ENCODE measurements at places on chromosomes 1 and 21.

GRCh38 chr1:1847890-1848289, 43.0 kb downstream of the GNB1 start:
- no peak for DNase-seq

GRCh38 chr1:170518965-170519364, 13.0 kb upstream of the GORAB start:
- DNase-seq, result no peak

DNA sequence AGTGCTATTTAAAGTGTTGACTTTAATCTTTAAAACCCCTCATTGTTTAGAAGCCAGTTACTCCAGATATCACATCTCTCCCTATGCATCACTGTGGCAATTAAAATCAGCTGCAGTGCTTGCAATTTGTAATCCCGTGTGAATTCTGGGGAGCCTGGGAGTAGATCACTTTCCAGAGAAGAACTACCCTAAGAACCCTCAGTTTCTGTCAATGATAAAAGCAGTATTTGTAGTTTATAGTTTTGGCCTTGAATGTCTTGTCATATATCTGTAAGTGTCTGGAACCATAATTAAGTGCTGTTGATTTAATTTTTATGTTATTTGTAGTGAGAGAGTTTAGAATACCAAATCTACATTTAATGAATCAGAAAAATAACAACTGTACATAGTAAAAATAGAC, 5.5 kb upstream of the SPAG17 start:
- no peak for DNase-seq

DNA sequence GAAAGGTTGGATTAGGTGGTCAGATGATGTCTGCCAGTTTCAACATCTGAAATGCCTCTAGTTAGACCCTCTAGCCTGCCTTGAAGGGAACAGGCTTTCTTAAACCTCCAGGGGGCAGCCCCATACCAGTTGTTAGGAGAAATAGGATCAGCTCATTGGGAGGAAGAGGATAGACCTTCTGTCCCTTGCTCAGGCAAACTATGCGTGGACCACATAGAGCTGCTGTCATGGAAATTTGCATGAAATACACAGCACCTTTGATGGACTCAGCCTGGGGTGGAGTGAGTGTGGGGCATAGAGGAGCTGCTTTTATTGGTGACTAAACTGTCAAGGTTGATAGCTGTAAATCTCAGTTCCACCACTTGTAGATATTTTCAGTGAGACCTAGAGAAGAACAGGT, 38.4 kb upstream of the SPAG17 start:
- peak; percentile 38 for DNase-seq

- DNase-seq, result no peak
Observed at GRCh38 chr1:234325878-234326496, 47.3 kb upstream of the COA6 start.

GRCh38 chr1:173043253-173043652, 7.5 kb downstream of the TNFSF18 start:
- no peak for DNase-seq

DNA sequence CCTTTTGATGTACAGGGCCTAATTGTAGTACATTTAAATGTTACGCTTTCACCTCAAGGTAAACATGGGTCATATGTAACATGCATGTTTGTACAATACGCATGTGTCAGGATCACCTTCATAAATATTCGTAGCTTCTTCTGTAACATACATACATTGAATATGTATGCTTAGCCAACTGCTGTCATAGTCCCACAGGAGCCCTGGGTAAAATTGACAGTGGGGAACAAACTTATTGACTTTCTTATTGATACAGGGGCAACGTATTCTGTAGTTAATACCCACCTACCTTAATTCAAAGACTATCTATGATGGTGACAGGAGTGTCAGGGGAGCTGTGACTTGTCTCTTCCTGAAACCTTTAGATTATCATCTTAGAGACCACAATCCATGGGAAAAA, 3.7 kb upstream of the REN start:
- peak; percentile 8 for DNase-seq

GRCh38 chr1:78009836-78010235, 5.1 kb downstream of the DNAJB4 start:
- DNase-seq, result no peak

- DNase-seq, result no peak
Observed at GRCh38 chr1:166273618-166274017, 106.8 kb upstream of the FAM78B start.

GRCh38 chr1:184462155-184462554, 75.3 kb downstream of the C1orf21 start:
- no peak for DNase-seq

- peak; percentile 5 for DNase-seq
Observed at GRCh38 chr1:221783936-221784335, 42.0 kb upstream of the DUSP10 start.

- peak; percentile 84 for DNase-seq
Observed at GRCh38 chr1:161738627-161739287, 10.8 kb upstream of the DUSP12 start.

- no peak for DNase-seq
Observed at GRCh38 chr1:14786109-14786675, 187.7 kb downstream of the KAZN start.

GRCh38 chr1:41657679-41658295, 173.3 kb upstream of the EDN2 start:
- peak; percentile 38 for DNase-seq

- DNase-seq, result no peak
Observed at GRCh38 chr1:23619299-23620188, 60.2 kb upstream of the ID3 start.

- DNase-seq, result no peak
Observed at GRCh38 chr1:55861676-55862340, 646.6 kb upstream of the USP24 start.

GRCh38 chr1:113993072-113993471, 13.8 kb downstream of the OLFML3 start:
- DNase-seq, result no peak

DNA sequence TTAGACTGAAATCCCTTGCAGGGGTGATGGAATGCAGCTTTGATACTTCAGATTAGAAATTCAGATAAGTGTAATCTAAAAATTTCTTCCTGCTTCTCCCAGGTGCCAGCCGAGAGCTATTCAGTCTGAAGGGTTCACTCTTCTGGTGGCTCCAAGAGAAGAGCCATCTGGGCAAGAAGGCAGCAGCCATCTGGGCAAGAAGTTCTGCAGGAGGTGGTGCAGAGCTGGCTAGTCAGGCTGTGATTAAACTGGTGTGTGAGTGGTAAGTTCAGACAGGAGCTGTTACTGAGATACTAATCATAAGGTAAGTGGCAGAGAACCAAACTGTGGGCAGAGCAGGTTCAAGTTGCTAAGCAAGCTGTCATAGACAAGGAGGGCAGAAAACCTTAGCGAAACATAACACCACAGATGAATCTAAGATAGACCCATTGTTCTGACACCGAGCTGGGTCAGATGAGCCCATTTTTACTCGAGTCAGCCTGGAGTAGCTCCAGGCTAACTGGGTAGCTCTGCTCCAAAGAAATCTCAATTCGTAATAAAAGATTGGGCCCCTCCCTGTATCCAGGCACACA, 14.4 kb upstream of the TP53BP2 start:
- DNase-seq, result no peak

DNA sequence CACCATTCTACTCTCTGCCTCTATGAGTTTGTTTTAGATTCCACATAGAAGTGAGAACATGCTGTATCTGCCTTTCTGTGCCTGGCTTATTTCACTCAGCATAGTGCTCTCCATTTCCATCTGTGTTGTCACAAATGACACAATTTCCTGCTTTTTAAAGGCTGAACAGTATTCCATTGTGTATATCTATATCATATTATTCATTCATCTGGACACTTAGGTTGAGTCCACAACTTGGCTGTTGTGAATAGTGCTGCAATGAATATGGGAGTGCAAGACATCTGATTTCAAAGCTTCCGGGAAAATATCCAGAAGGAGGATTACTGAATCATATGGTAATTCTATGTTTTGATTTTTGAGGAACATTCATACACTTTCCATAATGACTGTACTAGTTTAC, 20.1 kb upstream of the DONSON start:
- no peak for DNase-seq

DNA sequence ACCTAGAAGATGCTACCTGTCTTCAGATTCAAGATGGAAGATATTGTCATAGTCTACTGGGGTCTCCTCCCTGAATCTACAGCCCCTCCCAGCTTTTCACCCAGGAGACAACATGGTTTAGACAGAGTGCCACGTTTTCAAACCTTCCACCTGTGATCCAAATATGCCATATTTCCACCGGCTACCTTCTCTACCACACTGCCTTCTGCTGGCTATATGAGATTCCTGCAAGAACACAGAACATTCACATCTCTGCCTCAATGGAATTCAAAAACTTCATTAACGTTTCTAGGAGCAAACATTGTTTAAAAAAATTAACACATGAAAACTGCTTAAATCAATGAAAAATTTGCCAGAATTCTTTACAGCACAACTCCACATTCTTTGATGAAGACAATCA, 12.9 kb upstream of the LELP1 start:
- no peak for DNase-seq

DNA sequence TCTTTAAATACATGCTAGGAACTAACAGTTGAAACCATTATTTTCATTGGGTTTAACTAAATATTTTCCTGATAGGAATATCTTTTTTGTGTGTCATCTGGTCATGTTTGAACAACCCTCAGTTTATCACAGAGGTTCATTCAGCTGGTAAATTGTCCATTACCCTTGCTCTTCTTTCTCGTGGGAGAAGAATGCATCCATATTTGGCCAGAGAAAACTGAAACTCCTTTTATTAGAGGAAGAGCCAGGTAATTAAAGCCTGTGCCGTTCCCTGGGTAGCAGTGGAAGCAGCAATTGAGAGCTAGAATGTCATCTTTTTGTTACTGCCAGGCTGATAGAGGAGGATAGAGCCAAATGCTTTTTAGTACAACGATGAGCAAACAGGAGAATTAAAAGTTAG, 587.2 kb upstream of the ZRANB2 start:
- DNase-seq, result no peak

- DNase-seq, result peak; percentile 10
Observed at GRCh38 chr1:221032637-221033280, 153.5 kb downstream of the HLX start.

DNA sequence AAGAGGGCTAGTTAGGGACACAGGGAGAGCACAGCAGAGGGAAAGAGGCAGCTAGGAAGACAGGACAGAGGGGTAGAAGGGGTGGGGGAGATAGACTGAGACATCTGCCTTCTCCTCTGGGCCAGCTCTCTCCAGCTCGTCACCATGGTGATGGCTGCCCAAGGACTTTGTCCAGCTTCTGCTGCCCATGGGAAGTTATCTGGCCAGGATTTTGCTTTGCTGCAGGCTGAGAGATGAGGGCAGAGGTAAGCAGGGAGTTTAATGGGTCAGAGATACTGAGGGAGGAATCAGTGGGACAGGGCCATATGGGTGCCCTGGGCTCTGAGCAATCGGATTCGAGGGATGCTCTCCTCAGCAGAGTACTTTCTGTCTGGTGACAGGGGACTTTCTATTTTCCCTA, 34.5 kb upstream of the GPR37L1 start:
- DNase-seq, result no peak

- no peak for DNase-seq
Observed at GRCh38 chr1:156226116-156226538, 13.3 kb downstream of the PMF1 start.

DNA sequence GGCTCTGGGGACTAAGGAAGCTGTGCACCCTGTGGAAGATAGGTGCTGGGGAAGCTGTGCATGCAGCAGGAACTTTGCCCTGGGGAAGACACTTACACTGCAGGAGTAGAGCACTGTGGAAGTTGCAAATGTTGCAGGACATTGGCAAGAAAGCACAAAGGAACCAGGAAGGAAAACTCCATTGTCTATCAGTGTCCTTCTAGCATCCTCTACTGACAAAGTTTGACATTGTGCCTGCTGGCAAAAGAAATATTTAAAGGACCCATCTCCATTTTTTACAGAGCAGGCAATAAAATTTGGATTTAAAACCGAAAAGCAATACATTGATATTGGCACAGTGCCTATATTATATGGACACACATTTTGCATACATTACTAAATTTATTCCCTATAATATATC, 394.1 kb downstream of the PBX1 start:
- DNase-seq, result no peak

DNA sequence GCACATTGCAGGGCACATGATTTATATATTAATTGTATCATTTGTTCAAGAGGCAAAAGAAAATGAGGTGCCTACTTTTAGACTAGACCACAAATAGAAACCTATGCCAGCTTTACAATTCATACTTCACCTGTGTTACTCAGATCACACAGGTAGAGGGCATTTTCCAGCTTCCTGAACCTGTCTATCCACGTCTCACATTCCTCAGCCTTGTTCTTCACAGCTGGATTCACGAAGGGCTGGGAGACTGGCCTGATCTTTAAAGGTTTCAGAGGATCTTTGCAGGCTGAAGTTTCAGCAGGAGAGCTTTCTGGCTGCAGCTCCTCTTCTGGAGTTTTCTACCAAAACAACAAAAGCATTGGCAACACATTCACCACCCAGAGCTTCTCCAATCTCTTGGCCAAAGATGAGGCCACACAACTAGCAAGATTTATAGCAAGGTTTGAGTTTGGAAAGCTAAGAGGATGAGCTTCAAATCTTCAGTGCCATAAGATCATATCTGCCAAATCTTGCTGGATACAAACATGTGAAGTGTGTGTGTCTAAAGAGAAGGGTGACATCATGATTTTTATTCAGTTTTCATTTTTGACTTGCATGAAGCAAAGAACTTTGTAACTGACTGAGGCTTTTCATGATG, 71.0 kb upstream of the CYP2J2 start:
- DNase-seq, result no peak

GRCh38 chr1:100658716-100659026, 60.9 kb upstream of the VCAM1 start:
- DNase-seq, result no peak

DNA sequence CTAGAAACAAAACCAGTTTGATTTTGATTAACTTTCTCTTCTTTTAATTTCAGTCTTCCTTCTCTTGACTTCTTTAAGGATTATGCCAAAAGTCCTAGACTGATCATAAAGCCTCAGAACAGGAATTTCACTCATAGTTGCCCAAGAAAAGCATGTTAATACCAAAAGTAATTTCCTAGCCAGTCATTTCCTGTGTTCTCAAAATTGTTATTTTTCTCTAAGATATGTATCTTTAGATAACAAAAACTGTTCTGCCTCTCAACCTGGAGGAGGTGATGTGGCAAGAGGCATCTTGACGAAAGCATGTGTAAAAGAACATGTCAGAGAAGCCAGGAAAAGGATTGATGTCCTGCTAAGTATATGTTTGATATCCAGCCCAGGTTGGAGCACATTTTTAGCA, 78.0 kb upstream of the IPO9 start:
- DNase-seq, result no peak

DNA sequence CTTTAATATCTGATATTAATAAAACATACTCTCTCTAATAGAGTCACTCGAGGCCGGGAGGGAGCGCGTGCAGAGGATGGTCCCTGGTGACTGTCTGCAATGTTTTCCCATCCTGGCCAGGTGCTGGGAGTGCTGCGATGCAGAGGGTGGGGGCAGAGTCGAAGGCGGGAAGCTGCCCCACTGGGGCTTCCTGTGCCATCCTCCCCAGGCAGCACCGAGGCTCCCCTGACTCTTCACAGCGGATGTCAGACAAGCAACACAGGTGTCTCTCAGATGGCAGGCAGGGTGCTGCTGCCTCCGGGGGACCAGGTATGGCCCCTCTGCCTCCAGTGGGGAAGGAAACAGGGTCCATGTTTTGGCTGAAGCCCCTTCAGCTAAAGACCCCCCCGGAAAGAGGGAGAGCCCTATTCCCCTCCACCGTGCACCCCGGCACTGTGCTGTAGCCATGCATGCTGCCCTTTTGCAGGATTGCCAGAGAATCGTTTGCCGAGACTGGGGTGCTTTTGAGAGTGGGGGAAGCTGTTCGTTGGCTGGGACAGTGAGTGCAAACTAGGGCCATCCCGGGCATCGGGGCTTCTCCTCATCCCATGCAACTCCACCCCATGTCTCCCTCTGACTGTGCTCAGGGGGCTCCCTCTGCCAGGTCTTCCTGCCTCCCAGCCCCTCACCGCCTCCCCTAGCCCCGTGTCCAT, 32.1 kb upstream of the TTC34 start:
- DNase-seq, result no peak

All from Kasumi-1 (cell line).